ENCODE measurements at places on chromosomes 3 and 15.

GRCh38 chr3:172383306-172383796 lies 64.9 kb downstream of the GHSR start:
- DNase-seq: no peak

- DNase-seq: no peak
Observed at GRCh38 chr3:108538083-108538482, 27.7 kb upstream of the MYH15 start.

DNA sequence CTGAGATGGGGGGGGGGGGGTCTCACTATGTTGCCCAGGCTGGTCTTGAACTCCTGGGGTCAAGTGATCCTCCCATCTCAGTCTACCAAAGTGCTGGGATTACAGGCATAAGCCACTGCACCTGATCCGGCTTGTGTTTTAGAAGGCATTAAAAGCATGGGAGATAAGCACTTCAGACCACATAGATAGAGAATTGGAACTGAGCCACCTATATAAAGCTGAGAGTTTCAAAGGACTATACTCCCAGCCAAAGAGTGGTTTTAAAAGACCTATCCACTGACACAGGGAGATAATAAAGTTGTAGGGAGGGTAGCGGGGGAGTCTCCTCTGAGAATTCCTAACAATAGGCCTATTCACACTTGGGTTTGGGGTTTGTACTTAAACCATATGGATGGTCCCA lies 34.8 kb downstream of the DENND4A start:
- no peak for DNase-seq

DNA sequence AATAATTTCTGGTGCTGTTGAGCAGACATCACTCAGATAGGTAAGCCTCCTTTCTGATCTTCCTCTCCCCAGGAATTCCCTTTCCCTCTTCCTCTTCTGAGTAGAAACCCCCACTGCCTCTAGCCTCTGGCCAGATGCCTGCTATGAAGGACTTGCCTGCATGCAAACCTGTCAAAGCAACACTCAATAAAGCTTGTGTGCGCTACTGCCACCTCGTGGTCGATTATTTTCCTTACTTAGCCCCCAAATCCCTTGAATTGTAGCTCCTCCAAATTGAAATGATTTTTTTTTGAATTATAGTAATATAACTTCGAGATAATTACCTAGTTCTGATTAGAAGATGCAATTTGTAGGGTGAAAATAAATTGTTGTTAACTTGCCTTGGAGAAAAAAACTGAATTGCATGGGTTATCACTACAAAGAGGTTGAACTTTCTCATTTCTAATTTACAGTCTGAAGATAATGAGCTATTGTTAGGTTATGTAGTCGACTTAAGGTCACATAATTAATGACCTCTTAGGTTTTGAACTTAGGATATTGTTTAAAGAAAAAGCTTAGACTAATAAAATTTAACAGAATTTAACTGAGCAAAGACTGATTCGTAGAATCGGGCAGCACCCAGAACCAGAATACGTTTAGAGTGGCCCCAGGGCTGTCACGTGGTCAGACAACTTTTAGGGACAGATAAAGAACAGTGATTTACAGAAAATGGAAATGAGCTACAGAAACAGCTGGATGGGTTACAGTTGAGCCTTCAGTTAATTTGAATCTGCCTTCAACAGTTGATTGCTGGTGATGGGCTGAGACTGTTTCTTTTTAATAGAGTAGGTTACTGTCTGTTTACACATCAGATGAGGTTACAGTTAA lies 269.3 kb downstream of the ARPP21 start:
- DNase-seq: peak; percentile 3

- no peak for DNase-seq
Observed at GRCh38 chr3:195226900-195227447, 44.0 kb downstream of the XXYLT1 start.

GRCh38 chr15:39628546-39629257 lies 47.8 kb downstream of the THBS1 start:
- DNase-seq: no peak
